ENCODE measurements at places on chromosomes 5 and 9.

- H3K27ac ChIP-seq: peak overlapping the region; percentile 92
- H3K27me3 ChIP-seq: no peaks in the 10 kb centered on the region
- peaks cover 59% of the 10 kb centered on the region for H3K4me1 ChIP-seq
- peak; percentile 91 for DNase-seq
- no peaks in the 10 kb centered on the region for H3K36me3 ChIP-seq
- no peak overlapping the region for H3K4me3 ChIP-seq
These were observed 65.1 kb downstream of the BASP1 start for GRCh38 chr5:17282283-17283120.

- no peak overlapping the region for H3K4me3 ChIP-seq
- DNase-seq: no peak
These were observed 138.0 kb upstream of the KCNN2 start for GRCh38 chr5:114223866-114224265.

DNA sequence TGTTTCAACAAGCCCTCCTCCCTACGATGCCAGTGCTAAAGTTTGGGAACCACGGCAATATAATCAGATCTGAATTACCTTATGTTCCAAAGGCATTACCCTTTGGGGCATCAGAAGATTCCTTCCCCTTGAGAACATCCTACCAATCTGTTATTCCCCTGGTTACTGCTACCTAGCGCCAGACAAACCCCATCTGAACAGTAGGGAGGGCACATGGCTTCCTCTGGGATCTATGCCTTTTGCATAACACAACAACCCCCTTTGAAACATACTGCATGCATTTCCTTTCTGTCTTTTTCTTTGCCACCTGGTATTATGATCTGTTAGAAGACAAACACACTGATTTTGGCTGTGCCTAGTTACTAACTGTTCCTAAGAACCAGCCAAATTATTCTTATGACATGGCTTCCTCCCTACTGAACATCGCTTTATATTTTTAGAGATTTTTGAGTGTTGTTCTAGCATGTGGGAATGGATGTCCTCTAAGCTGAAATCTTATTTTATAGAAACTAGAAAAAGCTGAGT is 103.9 kb upstream of the DAPK1 start:
- H3K27ac ChIP-seq: no peak overlapping the region
- no peak overlapping the region for H3K4me3 ChIP-seq
- DNase-seq: no peak
- no peaks in the 10 kb centered on the region for H3K4me1 ChIP-seq
- H3K27me3 ChIP-seq: no peaks in the 10 kb centered on the region

DNA sequence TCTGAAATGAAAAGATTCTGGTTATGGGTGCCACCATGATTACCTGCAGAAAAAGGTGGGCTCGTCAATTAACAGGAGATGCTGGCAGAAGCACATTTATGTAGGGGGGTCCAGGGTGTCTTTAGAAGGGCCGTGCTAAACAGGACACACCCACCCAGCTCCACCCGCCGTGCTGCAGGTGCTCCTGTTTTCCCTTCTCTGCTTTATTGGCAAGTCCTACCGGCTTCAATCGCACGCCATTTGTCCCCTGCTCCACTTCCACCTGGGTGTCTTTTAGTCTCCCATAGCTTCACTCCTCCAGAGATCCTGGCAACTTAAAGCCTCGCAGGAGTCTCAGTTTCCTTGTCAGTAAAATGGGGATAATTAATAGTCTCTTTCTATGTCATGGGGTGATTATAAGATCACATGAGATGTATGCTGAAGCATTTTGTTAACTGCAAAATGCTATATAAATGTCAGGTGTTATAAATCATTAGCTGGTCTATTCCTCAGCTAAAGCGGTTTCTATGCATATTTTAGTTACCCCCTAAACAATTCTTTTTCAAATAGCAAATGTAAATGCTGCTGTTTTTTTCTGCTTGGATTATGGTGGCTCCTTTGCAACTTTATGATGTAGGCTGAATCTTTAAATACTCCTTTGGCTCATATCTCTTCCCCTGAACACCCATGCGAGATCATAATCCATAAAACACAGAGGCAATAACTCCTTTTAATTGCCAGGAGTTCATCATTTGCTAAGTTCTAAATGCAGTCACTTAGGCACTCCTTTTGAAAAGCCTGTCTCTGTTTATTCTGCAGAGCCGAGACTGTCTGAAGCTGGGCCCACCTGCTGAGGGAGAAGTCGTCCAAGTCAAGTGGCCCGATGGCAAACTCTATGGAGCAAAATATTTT is 406.9 kb downstream of the KDM4C start:
- DNase-seq: no peak
- no peak overlapping the region for H3K27ac ChIP-seq

DNA sequence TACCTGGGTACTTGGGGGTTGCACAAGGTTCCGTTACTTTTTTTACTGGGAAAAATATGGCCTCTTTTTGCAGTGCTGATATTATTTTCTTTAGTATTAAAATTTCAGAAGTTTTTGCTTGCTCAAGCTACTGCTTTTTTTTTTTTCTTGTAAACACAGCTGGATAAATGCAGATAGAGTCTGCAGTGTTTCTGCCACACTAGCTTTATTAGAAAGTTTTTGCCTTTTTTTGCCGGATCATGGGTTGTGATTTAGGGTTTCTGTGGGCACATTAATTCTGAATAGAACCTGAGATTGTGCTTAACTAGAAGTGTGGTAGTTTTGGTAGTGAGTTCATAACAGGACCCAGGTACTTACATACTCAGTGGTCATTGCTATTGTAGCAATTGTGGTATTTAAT is 19.9 kb downstream of the KIAA1958 start:
- no peak overlapping the region for H3K27ac ChIP-seq
- DNase-seq: no peak
- H3K4me3 ChIP-seq: no peak overlapping the region
- no peaks in the 10 kb centered on the region for H3K27me3 ChIP-seq

- no peak overlapping the region for H3K27ac ChIP-seq
- H3K27me3 ChIP-seq: peaks cover 27% of the 10 kb centered on the region
- no peaks in the 10 kb centered on the region for H3K36me3 ChIP-seq
- peaks cover 15% of the 10 kb centered on the region for H3K4me1 ChIP-seq
These were observed 3.7 kb upstream of the ROR2 start for GRCh38 chr9:91953718-91954117.

GRCh38 chr5:132411304-132412013 is 41.9 kb downstream of the SLC22A5 start:
- H3K4me3 ChIP-seq: peak overlapping the region; percentile 78
- H3K4me1 ChIP-seq: peaks cover 63% of the 10 kb centered on the region
- H3K27ac ChIP-seq: peak overlapping the region; percentile 96
- H3K36me3 ChIP-seq: no peaks in the 10 kb centered on the region
- no peaks in the 10 kb centered on the region for H3K27me3 ChIP-seq

DNA sequence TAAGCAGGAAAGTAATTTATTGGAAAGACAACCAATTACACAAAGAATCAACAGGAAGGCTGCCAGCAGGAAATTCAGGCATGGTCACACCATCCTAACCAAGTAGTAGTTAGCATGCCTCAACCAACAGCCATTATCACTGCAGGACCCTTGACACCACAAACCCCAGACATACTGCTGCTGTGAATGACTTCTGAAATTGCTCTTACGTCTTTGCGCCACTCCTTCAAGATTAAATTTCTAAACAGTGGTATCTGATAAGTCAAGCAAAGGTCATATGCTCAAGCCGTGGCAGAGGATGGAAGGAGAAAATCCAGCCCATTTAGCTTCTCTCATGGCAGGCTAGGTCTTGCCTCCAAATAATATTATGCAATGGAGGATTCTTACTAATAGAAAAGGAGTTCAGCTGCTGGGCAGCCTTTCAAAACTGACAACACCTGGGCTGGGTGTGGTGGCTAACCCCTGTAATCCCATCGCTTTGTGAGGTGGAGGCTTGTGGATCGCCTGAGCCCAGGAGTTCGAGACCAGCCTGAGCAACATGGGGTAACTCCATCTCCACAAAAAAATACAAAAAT is 5.0 kb upstream of the PTGER4 start:
- H3K36me3 ChIP-seq: no peaks in the 10 kb centered on the region
- DNase-seq: no peak
- no peak overlapping the region for H3K27ac ChIP-seq
- peaks cover 18% of the 10 kb centered on the region for H3K4me1 ChIP-seq
- H3K27me3 ChIP-seq: no peaks in the 10 kb centered on the region
- no peak overlapping the region for H3K4me3 ChIP-seq

DNA sequence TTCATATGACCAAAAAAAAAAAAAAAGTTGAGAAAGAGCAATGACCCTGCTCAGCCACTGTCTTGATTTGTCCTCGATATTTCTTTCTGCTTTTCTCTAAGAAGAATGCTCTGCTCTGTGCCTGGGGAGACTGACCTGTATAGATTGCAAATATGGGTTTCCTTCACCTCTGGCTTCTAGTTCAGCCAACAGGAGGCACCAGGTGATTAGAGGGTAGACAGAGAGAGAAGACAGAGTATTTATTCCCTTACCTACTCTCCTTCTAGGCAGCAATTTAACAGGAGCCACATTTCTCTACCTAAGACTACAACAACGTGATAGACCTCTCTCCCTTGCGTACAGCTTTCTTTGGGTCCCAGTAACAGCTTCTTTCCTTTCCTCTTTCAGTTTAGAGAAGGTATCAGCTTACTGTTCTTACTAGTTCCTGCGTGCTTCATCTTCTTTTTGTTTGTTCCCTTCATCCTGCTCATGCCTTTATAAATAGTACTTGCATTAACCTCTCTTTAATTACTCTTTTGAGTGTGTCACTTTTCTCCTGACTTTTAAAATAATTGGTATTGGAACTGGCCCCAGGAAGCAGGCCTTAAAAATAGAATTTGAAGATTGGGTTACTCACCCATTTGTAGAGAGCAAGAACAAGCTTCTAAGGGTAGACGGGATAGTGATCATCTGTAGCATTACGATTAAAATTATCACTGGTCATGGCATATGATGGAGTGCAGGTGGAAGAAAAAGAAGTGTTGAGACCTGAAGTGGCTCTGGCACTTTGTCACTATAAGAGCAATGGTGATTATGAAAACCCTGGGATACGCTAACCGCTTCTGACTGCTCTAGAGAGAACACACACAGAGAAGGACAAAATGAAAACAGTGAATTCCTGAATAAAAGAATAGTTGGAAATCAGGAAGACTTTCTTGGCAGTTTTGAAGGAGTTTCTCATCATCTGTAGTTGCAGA is 161.2 kb upstream of the FSTL4 start:
- DNase-seq: peak; percentile 17
- no peak overlapping the region for H3K27ac ChIP-seq
- H3K36me3 ChIP-seq: no peaks in the 10 kb centered on the region
- H3K4me1 ChIP-seq: no peaks in the 10 kb centered on the region
- no peak overlapping the region for H3K4me3 ChIP-seq
